Mucosa of descending colon (tissue), 3 donors: ENCODE measurements at places on chromosomes 6 and 20.

DNA sequence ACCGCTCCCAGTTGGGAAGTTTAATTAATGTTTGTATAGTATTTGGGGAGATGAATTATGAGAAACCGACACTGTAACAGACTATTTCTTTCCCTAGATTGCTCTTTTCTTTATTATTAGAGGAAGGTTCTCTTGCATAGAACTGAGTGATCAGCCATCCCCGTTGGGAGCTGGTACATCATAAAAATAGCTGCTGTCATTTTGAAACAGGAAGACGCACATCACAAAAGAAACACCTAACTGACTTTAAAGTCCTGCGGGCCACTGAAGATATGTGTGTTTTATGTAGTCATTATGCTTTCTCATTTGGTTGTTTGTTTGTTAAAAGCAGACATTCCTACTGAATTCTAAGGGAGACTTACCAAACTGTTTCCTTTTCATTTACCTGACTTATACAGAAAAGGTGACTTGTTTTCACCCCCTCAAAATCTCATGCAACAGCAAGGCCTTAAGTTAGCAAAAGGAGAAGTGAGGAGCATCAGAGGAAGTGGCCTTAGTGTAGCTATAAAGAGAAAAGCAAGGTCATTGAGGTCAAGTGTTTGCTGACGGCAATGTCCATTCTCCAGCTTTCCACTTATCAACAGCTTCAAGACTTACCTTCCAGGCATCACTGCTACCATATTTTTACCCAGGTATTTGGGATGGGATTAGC, 91.0 kb downstream of the PKHD1 start:
- no peak for DNase-seq

GRCh38 chr6:30931272-30931671, 698 bp downstream of the SFTA2 start:
- DNase-seq: no peak

DNA sequence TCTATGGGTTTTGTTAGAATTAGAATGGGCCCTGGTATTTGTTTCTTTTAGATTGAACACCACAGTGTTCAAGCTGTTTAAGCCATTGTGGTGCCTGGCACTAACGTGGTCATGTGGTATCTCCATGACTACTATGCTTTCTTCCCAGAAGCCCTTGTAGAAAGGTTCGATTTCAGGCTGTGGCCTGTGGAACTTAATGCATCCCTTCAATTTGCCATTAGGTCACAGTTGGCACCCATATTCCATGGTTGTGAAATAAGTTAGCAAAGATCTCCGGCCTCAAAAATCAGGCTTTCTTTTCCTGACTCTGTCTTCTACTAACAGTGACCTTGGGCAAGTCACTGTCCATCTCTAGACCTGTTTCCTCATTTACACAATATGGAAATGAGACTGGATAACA, 31.3 kb upstream of the AAR2 start:
- no peak for DNase-seq

- no peak for DNase-seq
Observed at GRCh38 chr6:88870717-88871330, 92.6 kb downstream of the RNGTT start.

- DNase-seq: no peak
Observed at GRCh38 chr20:4304601-4305000, 289.2 kb upstream of the RNF24 start.

- DNase-seq: no peak
Observed at GRCh38 chr6:152701081-152701862, 3.6 kb downstream of the MYCT1 start.

- no peak for DNase-seq
Observed at GRCh38 chr6:155054491-155055250, 59.6 kb downstream of the TIAM2 start.

DNA sequence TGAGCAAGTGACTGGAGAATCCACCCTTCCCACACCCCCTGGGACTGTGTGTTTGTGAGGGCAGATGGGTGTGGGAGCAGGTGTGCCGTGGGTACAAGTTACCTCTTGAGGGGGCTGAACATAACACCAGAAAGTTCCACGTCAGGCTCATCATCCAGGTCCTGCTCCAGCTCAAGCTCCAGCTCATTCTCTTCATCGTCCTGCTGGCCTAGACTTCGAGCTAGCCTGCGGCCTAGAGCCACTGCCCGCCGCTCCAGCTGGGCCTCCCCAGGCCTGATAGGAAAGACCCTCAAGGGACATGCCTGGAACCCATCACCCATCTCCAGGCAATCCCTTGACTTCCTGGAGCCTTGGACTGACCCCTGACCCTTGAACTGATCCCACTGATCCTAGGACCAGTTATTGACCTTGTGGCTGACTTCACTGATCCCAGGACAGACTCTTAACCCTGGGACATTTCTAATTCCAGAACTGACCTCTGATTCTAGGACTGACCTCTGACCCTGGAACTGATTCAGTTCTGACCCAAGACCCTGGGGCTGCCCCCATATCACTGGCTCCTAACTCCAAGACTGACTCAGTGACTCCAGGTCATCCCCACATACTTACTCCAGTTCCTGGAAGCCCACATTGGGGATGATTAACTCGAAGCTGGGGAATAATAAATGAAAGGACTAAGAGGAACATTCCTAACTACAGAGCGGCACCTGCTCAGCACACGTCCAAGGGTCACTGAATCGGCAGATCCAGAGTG, 11.8 kb upstream of the SPAG4 start:
- DNase-seq: no peak

DNA sequence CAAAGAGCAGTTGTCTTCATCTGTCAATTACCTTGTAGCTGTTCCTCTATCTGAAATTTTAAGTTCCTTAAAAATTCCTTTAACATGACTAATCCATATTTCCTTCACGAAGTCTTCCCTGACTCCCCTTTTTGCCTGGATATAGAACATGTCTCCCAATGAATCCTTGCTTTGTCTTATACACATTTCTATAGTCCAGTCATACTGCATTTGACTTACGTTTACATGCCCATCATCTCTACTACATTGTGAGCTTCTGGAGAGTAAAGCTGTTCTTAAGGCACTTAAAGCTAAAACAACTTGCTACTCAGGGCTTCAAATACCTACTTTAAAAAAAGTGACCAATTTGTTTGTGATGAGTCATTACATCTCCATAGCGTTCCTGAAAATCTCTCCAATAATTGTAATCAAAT, 4.9 kb downstream of the REV3L start:
- DNase-seq: no peak

DNA sequence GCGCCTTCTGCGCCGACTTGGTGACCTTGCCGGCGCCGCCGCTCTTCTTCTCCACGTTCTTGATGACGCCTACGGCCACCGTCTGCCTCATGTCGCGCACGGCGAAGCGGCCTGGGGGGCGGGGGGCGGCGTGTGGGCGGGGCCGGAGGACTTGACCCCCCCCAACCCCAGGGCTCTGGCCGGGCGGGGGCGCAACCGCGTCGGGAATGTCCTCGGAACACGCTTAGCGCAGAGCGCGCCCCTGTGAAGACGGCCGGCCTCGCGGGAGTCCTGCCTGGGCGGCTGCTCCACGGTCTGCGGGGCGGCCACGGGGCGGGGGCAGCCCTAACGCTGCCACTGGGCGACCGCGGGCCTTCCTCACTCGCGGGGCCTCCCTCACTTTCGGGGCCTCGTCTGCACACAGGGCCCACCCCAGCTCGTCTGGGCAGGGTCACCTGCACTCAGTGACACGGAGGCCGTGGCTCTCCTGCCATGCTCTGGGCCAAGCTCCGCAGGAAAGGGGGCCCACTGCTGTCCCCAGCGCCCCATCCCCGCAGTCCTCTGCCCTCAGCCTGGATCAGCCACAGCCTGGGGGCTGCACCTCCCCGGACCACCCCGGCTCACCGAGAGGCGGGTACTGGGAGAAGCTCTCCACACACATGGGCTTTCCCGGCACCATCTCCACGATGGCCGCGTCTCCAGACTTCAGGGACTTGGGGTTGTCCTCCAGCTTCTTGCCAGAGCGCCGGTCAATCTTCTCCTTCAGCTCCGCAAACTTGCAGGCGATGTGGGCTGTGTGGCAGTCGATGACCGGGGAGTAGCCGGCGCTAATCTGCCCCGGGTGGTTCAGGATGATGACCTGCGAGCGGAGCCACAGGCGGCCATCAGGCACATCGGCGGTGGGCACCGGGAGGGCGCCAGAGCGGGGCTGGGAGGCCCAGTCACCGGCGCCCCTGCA, 10.3 kb downstream of the EEF1A2 start:
- no peak for DNase-seq

DNA sequence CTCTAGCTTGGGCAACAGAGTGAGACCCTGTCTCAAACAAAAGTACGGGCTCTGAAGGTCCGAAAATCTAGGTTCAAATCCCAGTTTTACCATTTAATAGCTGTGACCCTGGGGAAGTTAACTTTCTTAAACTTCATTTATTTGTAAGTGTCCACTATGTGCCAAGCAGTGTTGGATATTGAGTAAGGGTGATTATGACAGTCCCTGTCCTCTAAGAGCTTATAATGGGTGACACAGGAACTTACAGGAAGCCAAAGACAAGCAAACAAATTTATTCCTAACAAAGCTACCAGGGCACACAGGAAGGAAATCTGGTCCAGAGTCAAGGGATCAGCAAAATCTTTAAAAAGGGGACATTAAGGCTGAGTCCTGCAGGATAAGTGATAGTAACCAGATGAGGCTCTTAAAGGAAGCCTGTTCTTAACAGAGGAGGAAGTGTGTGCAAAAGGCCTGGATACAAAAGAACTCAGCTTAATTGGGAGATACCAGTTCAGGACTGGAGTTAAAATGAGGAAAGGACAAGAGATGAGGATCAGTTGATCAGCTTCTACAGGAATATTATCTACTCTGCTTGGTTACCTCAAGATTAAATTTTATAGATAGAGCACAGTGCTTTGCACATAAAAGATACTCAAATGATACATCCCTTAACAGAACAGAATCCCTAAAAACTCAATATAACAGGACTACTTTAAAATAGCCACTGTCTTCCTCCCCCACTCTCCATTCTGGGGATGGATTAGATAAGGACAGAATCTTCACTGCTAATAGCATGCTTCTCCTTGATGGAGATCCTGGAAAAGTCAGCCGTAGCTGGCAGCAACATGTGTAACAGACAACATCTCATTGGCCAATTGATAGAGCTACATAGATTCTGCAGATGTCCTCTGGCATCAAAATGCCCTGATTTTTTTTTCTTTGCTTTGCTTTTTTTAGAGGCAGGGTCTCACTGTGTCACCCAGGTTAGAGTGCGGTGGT, 6.1 kb downstream of the SNX3 start:
- no peak for DNase-seq

DNA sequence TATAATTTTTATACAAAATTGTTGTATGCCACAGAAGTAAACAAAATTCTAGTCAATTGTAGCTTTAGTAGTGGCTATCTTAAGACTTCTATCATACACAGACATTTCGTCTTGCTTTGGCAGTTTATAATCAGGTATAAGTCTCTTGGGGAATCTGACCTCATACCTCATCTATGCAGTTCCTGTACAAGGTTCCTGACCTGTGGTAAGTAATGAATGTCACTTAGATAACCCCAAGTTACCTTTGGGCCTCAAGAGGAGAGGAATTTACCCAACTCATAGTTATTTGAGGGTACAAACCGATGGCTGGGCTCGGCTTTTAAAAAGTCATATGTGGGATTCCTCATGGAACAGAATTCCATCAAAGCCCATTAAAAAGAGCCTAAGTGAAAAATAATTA, 58.8 kb upstream of the UNC93A start:
- DNase-seq: no peak

GRCh38 chr20:31739550-31739977, 474 bp downstream of the TPX2 start:
- DNase-seq: no peak

- DNase-seq: no peak
Observed at GRCh38 chr20:50708845-50709635, 17.7 kb upstream of the RIPOR3 start.

DNA sequence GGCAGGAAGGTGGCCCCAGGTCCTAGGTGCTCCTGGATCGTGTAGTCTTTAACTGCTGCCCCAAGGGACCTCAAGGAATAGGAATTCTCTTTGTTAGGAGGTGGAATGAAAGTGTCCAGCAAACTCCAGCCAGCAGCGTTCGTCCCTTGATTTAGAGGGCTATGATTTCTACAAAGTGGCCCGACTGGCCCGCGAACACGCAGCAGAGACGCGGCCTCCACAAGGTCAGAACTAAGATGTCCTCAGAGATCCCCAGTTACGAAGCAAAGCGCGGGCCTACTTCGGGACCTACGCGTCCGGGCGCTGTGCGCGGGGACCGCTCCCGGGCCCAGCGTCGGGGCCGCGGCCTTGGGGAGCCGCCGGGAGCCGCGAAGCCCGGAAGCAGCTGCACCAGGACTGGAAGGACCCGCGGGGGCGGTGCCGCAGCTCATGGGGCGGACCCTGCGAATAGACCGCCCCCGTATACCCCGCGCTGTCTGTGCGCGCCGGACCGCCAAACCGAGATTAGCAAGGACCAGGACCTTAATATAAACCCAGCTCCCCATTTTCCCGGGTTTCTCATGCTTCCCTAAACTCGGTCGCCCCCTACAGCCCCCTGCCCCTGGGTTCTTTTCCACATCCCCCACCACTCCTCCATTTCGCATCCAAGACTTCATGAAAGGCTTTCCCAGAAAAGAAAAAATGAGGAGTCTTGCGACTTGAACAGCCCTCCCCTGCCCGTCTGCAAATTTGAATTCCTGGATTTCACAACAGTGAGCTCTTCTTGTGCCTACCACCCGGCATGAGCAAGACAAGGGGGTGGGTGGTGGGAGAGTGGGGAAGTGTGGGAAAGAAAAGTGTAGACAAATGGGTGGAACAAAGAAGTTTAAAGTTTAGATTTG, at the start of gene C6orf47:
C6orf47 (minus strand) TSS at position 398 of the 881 bp plus-strand sequence. CDS start 831 bp downstream, outside the sequence.
- DNase-seq: peak; percentile 93

- DNase-seq: no peak
Observed at GRCh38 chr6:21753241-21754108, 159.9 kb downstream of the SOX4 start.

DNA sequence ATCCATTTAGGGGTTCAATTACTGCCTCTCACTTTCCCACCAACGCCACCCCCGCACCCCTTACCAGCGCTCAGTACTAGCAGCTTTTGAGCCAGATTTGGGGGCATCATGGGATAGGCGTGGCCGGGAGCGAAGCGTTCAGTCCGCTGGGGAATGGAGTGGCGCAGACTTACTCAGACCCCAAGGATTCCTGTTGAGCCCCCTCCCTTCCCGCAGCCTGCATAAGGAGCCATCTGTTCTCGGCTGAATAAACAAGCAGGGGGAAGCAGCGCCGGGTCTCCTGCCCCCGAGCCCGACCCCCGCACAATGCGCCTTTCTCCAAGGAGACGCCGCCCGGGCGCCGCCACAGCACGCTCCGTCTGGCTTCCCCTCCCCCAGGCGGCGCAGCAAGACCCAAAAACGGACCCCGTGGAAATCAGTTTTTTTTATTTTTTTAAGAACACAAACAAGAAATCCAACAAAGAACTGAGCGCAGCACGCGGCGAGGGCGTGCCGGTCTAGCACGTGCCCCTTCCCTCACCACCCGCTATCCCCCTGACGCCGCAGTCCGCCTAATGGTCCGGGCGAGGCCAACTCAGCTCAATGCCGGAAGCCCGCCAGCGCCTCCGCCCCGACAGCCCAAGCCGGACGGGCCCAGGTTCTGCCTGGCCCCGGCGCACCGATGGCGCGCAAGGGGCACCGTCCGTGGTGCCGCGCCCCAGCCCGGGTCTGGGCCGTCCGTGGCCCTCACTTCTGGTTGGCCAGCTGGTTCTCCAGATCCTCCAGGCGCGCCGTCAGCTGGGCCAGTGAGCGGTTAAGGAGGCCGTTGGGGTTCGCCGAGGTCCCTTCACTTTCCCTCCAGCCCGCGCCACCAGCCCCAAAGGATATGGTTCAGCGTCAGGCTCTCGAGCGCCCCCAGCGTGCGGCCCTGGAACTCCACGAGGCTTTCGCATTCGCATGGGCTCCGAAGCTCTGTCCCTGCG, 13.3 kb upstream of the RBPJL start:
- peak; percentile 85 for DNase-seq
